Activated CD8-positive, alpha-beta T cell treated with anti-CD3 and anti-CD28 coated beads, Interleukin-2, amount 10 ng/mL, durations not matched to agents 7 days and 5 days (primary cell): ENCODE measurements at places on chromosomes 4 and X. TPM values are rescaled to one million over a fixed set of nuclear protein-coding genes. Genes with fewer than 3 reads are reported as not detected.
A peak's percentile ranks its signal among the peaks of the same experiment; 100 is the strongest.

DNA sequence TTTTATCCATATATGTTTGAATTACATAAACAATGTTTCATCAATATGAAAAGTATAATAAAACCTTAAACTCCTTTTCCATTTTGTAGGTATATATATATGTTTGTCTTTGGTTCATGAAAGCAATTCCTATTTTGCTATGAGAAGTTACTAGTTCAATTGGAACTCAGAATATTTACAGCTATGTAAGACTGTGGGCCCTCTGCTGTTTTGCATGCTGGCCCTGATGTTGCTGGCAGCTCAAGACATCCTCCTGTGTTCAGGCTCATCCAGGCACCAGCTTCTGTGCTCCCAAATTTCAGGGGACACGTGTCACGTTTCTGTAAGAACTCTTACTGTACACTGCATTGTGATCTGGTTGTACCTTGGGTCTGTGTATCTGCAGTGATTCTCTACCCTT is 38.7 kb upstream of the OTUD4 start:
- peaks cover 24% of the 10 kb centered on the region for H3K27me3 ChIP-seq
- no peak for DNase-seq
- no peaks in the 10 kb centered on the region for H3K4me1 ChIP-seq
- no peak overlapping the region for H3K4me3 ChIP-seq
- no peaks in the 10 kb centered on the region for H3K36me3 ChIP-seq
- no peak overlapping the region for H3K27ac ChIP-seq

- H3K4me1 ChIP-seq: no peaks in the 10 kb centered on the region
- no peak overlapping the region for H3K27ac ChIP-seq
- no peak overlapping the region for H3K4me3 ChIP-seq
- H3K36me3 ChIP-seq: no peaks in the 10 kb centered on the region
- peaks cover 3% of the 10 kb centered on the region for H3K27me3 ChIP-seq
Measured at GRCh38 chr4:158159054-158159717, 13.6 kb downstream of the GASK1B start.

DNA sequence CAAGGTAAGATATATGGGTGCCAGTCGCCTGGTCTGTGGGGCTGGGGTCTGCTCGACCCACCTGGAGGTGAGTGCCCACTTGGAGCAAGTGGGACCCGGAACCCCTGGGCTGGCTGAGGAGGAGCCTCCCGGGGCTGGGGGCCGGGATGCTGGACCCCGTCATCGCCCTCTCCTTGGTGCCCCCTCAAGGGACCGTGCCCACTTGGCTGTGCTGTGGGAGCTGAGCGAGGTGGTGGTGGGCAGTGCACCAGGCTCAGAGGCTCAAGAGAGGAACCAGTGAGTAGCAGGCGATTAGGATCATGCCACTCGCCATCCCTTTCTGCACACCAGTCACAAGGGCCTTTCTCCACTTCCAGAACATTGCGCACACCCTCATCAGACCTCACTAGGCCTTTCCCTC is 203.8 kb upstream of the PSAPL1 start:
- no peak overlapping the region for H3K27ac ChIP-seq
- H3K4me1 ChIP-seq: no peaks in the 10 kb centered on the region
- no peaks in the 10 kb centered on the region for H3K36me3 ChIP-seq
- H3K4me3 ChIP-seq: no peak overlapping the region
- no peak for DNase-seq
- peaks cover 15% of the 10 kb centered on the region for H3K27me3 ChIP-seq

GRCh38 chr4:75634951-75635350 is 4.6 kb upstream of the CDKL2 start:
- H3K36me3 ChIP-seq: peaks cover 4% of the 10 kb centered on the region
- H3K27me3 ChIP-seq: peaks cover 2% of the 10 kb centered on the region
- H3K27ac ChIP-seq: no peak overlapping the region
- no peak for DNase-seq
- H3K4me3 ChIP-seq: no peak overlapping the region

DNA sequence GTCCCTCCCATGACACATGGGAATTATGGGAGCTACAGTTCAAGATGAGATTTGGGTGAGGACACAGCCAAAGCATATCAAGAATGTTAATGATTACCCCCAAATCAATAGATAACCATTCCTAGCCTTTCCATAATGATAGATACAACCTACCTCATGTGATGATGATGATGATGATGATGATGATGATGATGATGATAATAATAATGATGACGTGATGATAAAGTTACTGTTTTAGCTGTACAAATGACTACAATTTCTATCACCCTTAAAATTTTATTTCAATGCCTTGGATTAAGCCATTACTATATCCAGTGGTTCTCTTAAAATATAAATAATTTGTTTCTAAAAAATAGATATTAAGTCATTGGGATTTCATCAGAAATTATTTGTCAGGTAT is 55.2 kb upstream of the NLGN4X start:
- no peaks in the 10 kb centered on the region for H3K4me1 ChIP-seq
- no peak for DNase-seq
- no peaks in the 10 kb centered on the region for H3K36me3 ChIP-seq

- no peak for DNase-seq
- no peak overlapping the region for H3K4me3 ChIP-seq
- H3K27me3 ChIP-seq: no peaks in the 10 kb centered on the region
- no peaks in the 10 kb centered on the region for H3K4me1 ChIP-seq
Measured at GRCh38 chr4:138522366-138522765, 280.2 kb upstream of the SLC7A11 start.

DNA sequence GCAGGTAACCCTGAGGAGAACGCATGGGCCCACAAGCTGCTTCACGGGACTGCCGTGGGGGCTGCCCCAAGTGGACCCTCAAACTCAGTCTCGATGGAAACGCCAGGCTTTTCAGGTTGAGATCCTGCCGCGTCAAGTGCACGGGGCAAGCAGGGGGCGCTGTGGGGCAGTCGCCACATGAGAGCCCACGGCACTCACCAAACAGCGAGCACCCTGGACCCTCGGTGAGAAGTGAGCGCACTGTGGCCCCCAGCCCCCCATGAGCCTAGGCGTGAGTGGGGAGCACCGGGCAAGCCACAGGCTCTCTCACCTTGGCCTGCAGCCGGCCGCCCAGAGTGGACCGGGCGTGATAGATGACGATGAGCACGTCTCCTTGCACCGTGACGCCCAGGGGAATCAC is 50.9 kb upstream of the CPLX1 start:
- peak overlapping the region; percentile 50 for H3K27ac ChIP-seq
- no peak for DNase-seq
- H3K27me3 ChIP-seq: no peaks in the 10 kb centered on the region
- peaks cover 69% of the 10 kb centered on the region for H3K36me3 ChIP-seq
- no peak overlapping the region for H3K4me3 ChIP-seq

DNA sequence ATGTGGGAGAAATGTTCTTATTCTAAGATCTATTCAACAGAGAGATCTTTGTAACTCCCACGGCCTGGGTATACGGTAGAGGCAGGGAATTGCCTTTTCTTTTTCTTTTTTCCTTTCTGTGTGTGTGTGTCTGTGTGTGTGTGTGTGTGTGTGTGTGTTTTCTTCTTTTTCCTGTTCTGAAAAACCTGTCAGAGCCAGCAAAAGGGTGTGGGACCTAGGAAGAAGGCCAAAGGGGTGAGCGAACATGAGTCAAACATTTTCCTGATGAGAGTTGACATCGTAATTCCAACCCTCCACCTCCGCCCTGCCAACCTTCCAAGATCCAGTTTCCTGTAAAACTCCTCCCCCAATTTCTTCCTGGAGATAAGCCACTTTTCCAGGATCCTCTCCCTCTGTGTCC is 2.8 kb upstream of the CHIC2 start:
- peaks cover 22% of the 10 kb centered on the region for H3K4me1 ChIP-seq
- peaks cover 9% of the 10 kb centered on the region for H3K27me3 ChIP-seq
- no peak overlapping the region for H3K4me3 ChIP-seq
- no peak for DNase-seq
- peaks cover 10% of the 10 kb centered on the region for H3K36me3 ChIP-seq

UGT2B15 gene
- not detected for total RNA-seq
